CD4-positive, alpha-beta T cell treated with Interferon gamma for 1 hour (primary cell): ENCODE measurements at places on chromosomes 7 and 10.

DNA sequence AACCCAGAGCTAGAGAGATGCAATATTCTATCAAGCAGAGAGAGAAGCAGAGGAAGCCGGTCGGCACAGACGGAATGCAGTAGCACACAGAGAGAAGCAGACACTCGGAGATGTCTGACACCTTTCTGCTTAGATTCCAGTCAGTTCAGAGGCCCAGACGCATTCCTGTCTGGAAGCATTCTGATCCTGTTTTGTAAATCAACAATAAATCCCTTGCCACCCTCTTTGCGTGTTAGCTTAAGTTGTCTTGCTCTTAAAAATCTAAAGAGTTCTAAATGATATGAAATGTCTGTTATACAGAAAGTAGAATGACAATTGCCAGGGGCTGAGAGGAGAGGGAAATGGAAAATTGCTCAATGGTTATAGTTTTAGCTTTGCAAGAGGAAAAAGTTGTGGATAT lies 27.4 kb upstream of the ATRNL1 start:
- DNase-seq: no peak

GRCh38 chr10:36540611-36541010 lies 584.8 kb upstream of the ANKRD30A start:
- no peak for DNase-seq

DNA sequence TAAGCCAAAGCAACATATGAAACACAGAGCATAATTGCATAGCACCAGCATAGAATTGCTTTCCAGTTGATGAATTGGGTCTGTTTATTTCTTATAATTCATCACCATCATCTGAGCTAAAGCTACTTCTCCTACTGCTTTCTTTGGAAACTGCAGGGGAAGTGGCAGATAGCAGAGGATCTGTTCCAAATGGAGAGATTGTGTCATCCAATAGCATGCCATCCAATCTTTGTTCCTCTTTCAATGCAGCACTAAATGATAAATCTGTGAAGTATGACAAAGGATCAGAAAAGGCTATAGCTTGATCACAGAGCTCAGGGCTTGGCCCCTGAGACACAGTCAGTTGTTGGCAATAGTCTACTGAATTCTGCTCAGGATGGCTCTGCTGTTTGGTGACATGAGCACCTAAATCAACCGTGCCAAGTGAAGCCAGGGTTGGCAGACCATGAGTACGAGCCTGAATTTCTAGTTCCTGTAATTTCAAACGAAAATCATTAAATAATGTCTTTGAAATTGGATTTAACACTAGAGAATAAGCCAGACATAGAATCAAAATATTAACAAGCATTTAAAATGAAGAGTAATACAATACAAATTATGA lies 90.0 kb downstream of the TFEC start:
- DNase-seq: no peak

DNA sequence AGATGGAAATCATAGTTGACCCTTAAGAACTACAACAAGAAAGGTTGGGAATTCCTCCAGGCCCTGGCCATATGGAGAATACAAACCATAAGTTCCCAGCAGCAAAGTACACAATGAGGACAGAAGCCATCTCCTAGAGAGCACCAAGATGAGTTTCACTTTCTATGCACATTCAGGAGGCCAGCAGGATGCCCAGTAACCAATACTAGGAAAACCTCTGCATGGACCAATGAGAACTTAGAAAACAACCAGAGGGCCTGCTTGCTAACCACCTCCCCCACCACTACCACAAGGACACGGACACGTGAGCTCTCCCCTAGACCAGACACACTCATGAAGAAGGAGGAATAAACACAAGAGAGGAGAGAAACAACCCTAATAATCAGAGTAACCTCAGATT lies 56.3 kb downstream of the IFIT5 start:
- no peak for DNase-seq

- DNase-seq: no peak
These were observed 230.9 kb upstream of the MAGI2 start for GRCh38 chr7:79684384-79684783.

DNA sequence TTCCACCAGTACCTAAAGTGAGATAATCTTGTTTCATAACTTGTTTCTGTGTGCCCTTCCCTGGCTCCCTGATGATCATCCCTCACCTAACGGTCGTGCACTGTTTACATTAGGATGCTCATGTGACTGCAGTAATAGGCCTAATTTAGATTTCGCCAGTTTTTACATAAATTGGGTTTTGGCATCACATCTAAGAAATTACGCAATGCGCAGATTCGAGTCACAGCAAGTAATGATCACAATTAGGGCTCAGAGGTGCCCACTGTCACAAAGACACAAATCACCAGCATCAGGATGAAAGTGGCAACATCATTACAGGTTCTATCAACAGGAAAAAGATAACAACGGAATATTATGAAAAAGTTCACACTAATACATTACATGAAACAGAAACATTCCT lies 94.7 kb downstream of the LARP4B start:
- DNase-seq: no peak

GRCh38 chr7:74051193-74051592 lies 23.2 kb downstream of the ELN start:
- DNase-seq: no peak

DNA sequence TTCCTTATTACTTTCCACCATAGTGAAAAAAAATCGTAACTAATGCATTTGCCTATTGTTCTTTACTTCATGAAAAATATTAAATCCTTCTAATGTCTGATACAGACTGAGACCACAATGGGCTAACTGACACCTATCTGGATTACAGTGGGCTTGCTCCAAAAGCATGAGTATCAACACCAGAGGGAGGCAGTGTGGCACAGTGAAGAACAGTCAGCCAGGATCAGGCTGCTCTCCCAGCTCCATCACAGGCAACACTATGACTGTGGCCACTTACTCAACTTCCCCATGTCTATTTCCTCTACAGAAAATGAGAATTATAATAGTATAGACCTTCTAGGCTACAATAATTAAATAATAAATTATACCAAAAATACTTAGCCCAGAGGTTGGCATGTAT lies 97.2 kb downstream of the SLC25A13 start:
- DNase-seq: no peak

GRCh38 chr10:65273115-65273514 lies 1652.7 kb upstream of the LRRTM3 start:
- DNase-seq: no peak

DNA sequence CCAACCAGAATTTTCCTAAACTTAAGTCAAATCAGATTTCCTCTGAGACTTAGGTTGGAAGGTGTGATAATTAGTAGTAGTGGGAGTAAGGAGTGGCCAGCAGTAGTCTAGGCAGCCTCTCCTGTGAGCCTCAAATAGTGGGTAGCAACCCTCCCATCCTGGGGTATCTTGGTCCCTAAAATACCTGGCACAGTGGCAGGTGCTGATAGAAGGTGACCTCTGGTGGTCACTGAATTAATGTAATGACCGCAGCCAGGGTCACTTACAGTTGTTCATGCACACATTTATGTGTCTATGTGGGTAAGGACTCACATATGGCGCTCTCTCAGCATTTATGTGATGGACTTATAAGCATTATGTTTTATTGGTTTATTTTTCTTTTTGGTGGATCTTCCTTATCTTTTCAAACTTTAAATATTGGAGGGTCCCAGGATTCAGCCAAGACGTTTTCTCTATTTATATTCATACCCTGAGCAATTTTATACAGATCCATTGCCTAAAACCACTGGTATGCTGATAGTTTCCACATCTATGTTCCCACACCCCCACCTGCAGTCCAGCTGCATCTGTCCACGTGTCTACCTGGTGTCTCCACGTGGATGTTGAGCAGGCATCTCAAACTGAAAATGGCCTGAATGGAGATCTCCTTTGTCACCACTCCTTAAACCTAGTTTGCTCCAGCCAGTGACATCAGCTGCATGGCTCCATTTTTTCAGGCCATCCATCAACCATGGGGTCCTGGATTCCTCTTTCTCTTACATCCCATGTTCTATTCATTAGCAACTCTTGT lies 18.3 kb downstream of the BMPER start:
- no peak for DNase-seq

GRCh38 chr10:77494756-77495541 lies 142.7 kb downstream of the KCNMA1 start:
- no peak for DNase-seq

- DNase-seq: peak; percentile 30
These were observed 23.4 kb downstream of the MAD1L1 start for GRCh38 chr7:2209146-2209960.

DNA sequence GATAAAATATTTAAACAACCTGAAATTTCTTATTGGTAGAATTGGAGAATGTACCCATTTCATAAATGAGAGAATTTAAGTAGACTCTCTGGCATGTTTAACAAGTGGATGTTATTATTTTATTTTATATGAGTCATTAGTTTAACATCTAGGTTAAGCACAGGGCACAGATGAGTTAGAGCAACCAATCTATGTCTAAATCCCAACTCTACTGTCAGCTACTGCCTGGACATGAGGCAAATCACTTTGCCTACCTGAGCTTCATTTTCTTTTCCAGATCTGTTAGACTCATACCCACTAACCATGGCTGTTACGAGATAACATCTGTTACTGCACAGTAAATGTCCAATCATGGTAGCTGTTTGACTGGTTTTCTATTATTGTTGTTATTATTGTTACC lies 251.1 kb downstream of the INHBA start:
- no peak for DNase-seq

GRCh38 chr10:69661414-69662172 lies 31.5 kb downstream of the FAM241B start:
- DNase-seq: no peak

- no peak for DNase-seq
These were observed 236.3 kb upstream of the FOXK1 start for GRCh38 chr7:4445777-4446176.

- no peak for DNase-seq
These were observed 13.4 kb downstream of the SERPINE1 start for GRCh38 chr7:101140339-101140699.
